Progenitor cell of endocrine pancreas (in vitro differentiated cells): ENCODE measurements at places on chromosomes 12 and 14. TPM values are rescaled to one million over a fixed set of nuclear protein-coding genes. Genes with fewer than 3 reads are reported as not detected.

FGF23 gene
- 0.14 and 0.40 TPM in 2 replicates for total RNA-seq

DNA sequence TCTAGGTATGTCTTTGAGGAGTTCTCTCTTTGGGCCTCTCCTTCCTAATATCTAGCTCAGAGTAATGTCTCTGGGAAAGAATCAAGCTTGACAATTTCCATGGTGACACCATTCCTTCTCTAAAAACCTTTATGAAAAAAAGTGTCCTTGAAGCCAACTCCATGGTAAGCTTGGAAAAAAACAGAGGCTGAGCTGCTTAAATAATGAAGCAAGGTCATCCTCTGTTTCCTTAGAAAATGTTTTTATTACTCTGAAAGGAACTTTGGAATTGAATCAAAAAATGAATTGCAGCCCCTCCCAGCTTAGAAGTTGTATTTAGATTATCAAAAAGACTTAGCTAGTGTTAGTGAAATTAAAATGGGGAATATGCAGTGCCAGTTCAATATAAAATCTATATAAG, 166.1 kb upstream of the KITLG start:
- peaks cover 30% of the 10 kb centered on the region for H3K4me1 ChIP-seq
- no peaks in the 10 kb centered on the region for H3K27me3 ChIP-seq
- no peaks in the 10 kb centered on the region for H3K36me3 ChIP-seq

GRCh38 chr12:18165422-18165871, 75.5 kb upstream of the RERGL start:
- DNase-seq, result no peak
- H3K27ac ChIP-seq, result no peak overlapping the region
- H3K36me3 ChIP-seq, result peaks cover 2% of the 10 kb centered on the region

KRT8 gene
- 1,180 and 1,246 TPM in 2 replicates for total RNA-seq

- H3K36me3 ChIP-seq, result peaks cover 32% of the 10 kb centered on the region
- no peak for DNase-seq
- peak overlapping the region; percentile 83 for H3K27ac ChIP-seq
- no peaks in the 10 kb centered on the region for H3K27me3 ChIP-seq
These were observed 9.4 kb downstream of the EMG1 start for GRCh38 chr12:6980075-6980474.

DNA sequence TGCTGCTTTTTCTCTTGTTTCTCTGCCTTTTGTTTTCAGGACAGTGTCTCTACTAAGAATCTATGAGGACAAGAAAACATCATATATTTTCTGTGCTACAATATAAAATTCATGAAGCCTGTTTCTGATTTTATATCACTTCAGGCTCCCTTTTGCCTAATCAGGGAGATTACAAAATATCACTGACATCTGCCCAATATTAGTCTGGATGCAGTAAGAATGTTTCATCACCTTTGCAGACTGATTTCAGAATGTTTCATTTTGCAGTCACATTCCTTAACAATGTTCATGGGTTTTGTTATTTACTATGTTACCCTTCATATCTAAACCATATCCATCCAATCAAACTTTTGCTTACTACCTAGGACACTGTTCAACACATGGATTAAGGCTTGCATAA, 491 bp upstream of the CLEC6A start:
- no peak overlapping the region for H3K4me3 ChIP-seq
- peaks cover 7% of the 10 kb centered on the region for H3K4me1 ChIP-seq
- H3K27me3 ChIP-seq, result no peaks in the 10 kb centered on the region
- no peak overlapping the region for H3K27ac ChIP-seq

GRCh38 chr12:85182699-85183098, 97.3 kb upstream of the ALX1 start:
- no peak overlapping the region for H3K4me3 ChIP-seq
- no peak overlapping the region for H3K27ac ChIP-seq
- H3K27me3 ChIP-seq, result no peaks in the 10 kb centered on the region
- no peaks in the 10 kb centered on the region for H3K36me3 ChIP-seq
- H3K4me1 ChIP-seq, result no peaks in the 10 kb centered on the region
- no peak for DNase-seq

DNA sequence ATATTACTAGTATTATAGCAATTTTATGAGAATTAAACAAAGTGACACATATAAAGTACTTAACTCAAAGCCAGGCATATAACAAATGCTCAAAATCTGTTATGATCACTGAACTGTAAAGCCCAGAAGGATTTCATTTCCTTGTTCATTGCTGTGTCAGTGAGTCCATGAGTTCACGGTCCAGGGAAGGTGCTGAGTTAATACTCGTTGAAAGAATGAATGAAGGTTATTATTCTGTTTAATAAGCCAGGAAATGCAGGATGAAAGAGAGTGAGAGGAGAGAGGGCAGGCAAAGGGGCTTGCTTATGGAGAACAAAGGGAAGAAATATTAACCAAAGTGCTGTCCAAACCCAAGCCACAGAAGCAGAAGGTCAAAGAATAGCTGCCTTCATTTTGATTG, 40.2 kb upstream of the NT5DC3 start:
- no peak overlapping the region for H3K4me3 ChIP-seq
- no peak for DNase-seq
- H3K27ac ChIP-seq, result no peak overlapping the region
- H3K4me1 ChIP-seq, result no peaks in the 10 kb centered on the region
- no peaks in the 10 kb centered on the region for H3K36me3 ChIP-seq
- peaks cover 15% of the 10 kb centered on the region for H3K27me3 ChIP-seq

- no peak overlapping the region for H3K4me3 ChIP-seq
- DNase-seq, result no peak
- peaks cover 3% of the 10 kb centered on the region for H3K36me3 ChIP-seq
These were observed 99.1 kb downstream of the FIGNL2 start for GRCh38 chr12:51749206-51749985.

RTN1 gene
- total RNA-seq, result 23.4 and 27.0 TPM in 2 replicates

DNA sequence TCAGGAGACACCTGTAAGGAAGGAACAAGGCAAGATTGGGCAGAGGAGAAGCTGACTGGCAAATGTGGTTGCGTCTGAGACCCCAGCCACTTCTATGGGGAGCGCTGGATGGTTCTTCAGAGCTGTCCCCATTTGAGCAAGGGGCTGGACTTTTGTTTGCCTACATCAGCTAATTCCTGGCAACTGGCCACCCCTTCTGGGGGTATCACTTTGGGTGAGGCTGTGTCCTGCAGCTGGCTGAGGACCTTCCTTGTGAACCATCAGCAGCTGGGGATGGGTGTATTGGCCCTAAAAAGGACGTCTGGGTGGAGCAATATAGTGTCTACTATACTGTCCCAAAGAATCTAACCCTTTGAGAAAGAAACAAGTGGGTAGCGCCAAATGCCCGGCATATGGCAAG, 23.6 kb downstream of the PPFIBP1 start:
- no peak overlapping the region for H3K4me3 ChIP-seq
- no peak overlapping the region for H3K27ac ChIP-seq
- peaks cover 7% of the 10 kb centered on the region for H3K36me3 ChIP-seq
- DNase-seq, result no peak

TAS2R13 gene
- total RNA-seq, result 3.0 and 3.4 TPM in 2 replicates

DNA sequence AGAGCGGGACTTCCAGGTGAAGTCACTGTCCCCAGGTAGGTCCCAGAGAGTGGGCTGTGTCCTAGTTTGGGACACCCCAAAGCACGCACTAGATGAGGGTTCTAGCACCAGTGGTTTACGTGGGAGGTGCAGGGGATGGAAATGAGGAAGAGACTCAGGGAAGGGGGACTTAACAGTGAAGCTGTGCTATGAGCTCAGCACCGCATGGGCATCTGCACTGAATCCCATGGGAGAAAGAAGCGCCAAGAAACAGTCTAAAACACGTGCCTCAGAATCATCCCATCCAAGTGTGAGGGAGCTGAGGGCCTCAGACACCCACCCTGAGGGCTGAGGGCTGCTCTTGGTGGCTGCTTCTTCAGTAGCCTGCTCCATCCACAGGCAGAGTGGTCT, 71.5 kb upstream of the ZFP36L1 start:
- DNase-seq, result no peak
- H3K4me1 ChIP-seq, result no peaks in the 10 kb centered on the region
- peaks cover 5% of the 10 kb centered on the region for H3K36me3 ChIP-seq
- H3K27me3 ChIP-seq, result no peaks in the 10 kb centered on the region

GRCh38 chr12:102896067-102896466, 21.0 kb downstream of the PAH start:
- H3K4me3 ChIP-seq, result no peak overlapping the region
- no peak overlapping the region for H3K27ac ChIP-seq
- H3K4me1 ChIP-seq, result peaks cover 7% of the 10 kb centered on the region
- no peaks in the 10 kb centered on the region for H3K36me3 ChIP-seq
- H3K27me3 ChIP-seq, result no peaks in the 10 kb centered on the region

- H3K27me3 ChIP-seq, result no peaks in the 10 kb centered on the region
- DNase-seq, result no peak
- no peak overlapping the region for H3K4me3 ChIP-seq
- peaks cover 2% of the 10 kb centered on the region for H3K4me1 ChIP-seq
- peaks cover 17% of the 10 kb centered on the region for H3K36me3 ChIP-seq
- peak overlapping the region; percentile 21 for H3K27ac ChIP-seq
These were observed 97.3 kb downstream of the DERA start for GRCh38 chr12:16008421-16008824.

NAB2 gene
- 13.4 and 13.8 TPM in 2 replicates for total RNA-seq

DNA sequence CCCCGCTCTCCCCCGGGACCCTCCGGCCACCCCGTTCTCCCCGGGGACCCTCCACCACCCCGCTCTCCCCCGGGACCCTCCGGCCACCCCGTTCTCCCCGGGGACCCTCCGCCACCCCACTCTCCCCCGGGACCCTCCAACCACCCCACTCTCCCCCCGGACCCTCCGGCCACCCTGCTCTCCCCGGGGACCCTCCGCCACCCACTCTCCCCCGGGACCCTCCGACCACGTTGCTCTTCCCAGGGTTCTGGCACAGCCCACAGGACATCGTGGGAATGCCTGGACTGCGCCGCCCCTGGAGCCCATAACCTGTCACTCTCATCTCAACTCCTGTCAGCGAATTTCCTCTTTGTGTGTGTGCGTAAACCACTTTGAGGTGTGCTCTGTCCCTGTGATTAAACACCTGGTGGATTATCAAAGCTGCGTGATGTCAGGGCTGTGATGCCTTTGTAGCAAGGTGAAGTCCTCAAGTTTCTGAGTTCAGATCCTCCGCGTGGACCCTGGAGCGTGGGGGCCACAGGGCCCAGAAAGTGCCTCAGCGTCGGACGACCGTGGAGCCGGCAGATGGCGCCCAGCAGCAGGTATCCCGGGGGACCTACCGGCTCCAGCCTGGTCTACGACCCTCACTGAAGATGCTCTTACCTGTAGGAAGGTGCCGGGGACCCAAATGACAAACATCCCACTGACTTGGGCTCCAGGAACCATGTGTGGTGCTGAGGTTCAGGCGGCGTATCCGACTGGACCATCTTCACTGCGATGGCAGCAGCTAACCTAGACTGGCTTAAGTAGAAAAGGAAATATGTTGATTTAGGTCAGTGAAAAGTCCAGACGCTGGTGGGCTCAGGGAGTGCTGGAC, 63.2 kb upstream of the GALNT9 start:
- peaks cover 61% of the 10 kb centered on the region for H3K27me3 ChIP-seq
- H3K4me1 ChIP-seq, result peaks cover 10% of the 10 kb centered on the region
- H3K27ac ChIP-seq, result no peak overlapping the region
- no peaks in the 10 kb centered on the region for H3K36me3 ChIP-seq
- no peak for DNase-seq
